ENCODE measurements at places on chromosomes 6 and 20.

- DNase-seq: no peak
Measured at GRCh38 chr20:25707695-25708094, 11.0 kb upstream of the ZNF337 start.

DNA sequence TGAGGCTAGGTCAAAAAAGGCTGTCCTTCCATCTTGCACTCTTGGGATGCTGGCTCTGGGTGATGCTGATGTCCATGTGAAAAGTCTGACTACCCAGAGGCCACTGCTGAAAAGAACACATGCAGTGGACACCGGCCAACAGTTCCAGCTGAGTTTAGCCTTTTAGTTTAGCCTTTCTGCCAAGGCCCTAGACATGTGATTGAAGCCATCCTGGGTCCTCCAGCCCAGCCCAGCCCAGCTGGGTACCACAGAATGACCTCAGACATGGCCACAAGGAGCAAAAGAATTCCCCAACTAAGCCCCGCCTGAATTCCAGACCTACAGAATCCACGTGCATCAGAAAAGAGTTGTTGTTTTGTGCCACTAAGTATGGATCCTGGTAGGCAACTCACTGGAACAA lies 17.4 kb downstream of the PIGT start:
- no peak for DNase-seq

GRCh38 chr6:140599916-140600315 lies 1225.5 kb upstream of the CITED2 start:
- DNase-seq: no peak

- no peak for DNase-seq
Measured at GRCh38 chr6:157651731-157652490, 171.1 kb upstream of the SNX9 start.

DNA sequence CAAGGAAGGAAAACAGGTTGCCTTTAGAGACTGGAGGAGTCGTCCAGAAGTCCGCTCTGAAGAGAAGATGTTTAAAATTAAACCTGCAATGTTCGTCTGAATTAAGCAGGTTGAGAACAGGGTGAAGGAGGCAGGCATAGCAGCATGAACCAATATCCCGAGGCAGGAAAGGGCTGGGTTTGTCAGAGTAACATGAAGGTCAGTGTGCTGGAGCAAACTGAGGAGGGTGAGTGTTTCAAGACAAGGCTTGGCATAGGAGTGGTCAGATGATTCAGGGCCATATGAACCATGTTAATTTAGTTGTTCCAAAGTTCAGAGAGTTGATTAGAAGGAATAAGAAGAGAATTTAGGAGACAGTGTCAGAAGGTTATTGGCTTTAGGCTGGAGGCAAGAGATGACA lies 93.3 kb downstream of the UTRN start:
- no peak for DNase-seq

DNA sequence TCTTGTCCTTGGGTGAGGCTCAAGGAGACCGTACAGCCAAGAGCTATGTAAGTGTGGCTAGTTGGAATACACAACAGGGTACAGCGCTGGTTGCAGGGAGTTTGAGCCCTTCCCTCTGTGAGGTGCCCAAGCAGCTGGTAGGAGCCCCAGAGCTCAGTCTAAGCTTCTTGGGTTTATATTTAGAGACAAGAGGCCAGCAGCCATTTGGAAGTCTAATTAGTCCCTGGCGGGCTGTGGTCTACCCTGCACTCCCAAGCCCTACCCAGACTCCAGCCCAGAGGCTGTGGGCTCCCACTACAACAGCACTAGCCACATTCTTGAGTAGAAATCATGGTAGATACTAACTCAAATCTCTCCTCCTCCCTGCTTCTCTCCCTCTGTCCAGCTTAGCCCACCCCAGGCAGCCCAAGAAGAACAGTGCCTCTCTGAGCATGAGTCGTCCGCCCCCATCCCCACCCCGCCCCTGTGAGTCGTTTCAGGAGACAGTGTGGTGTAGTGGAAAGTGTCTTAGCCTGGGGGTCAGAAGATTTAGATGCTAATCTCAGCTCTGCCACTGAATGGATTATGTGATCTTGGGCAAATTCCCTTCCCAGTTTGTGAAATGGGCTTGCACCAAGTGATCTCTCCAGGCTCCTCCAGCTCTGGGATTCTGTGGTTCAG lies 37.8 kb downstream of the EIF2S2 start:
- no peak for DNase-seq
